Left ventricle myocardium superior (tissue), 1 donor: ENCODE measurements at places on chromosomes 2 and 18. TPM values are rescaled to one million over a fixed set of nuclear protein-coding genes. Genes with fewer than 3 reads are reported as not detected.

Gene CYP27A1
- 7.9 TPM for total RNA-seq

Gene TMEM17
- 1.4 TPM for total RNA-seq

Gene ZNF396
- 0.62 TPM for total RNA-seq

Gene DHRS9
- 0.74 TPM for total RNA-seq

Gene TXNDC2
- not detected for total RNA-seq

Gene TUBB8B
- not detected for total RNA-seq

Gene COX5B
- total RNA-seq, result 1,390 TPM

Gene NAPG
- 26.2 TPM for total RNA-seq

Gene ERMN
- total RNA-seq, result not detected

Gene KLF11
- 25.8 TPM for total RNA-seq

Gene MC5R
- total RNA-seq, result not detected

Gene CNOT11
- 37.4 TPM for total RNA-seq

Gene NT5C1B
- total RNA-seq, result not detected

Gene LRRC30
- not detected for total RNA-seq

Gene UGT1A5
- total RNA-seq, result not detected

Gene DSG1
- total RNA-seq, result 0.77 TPM

Gene NAGK
- total RNA-seq, result 47.8 TPM

Gene DTNA
- 140 TPM for total RNA-seq

Gene ARHGEF4
- total RNA-seq, result 3.8 TPM

Gene GALNT5
- 0.07 TPM for total RNA-seq

Gene ANTXR1
- 28.9 TPM for total RNA-seq

Gene UGT1A4
- not detected for total RNA-seq

Gene IL36G
- not detected for total RNA-seq

Gene PRSS56
- 0.15 TPM for total RNA-seq

Gene GKN1
- not detected for total RNA-seq

Gene PROKR1
- total RNA-seq, result not detected

Gene ZFP36L2
- total RNA-seq, result 55.0 TPM

Gene TUBA3E
- total RNA-seq, result 60.2 TPM

Gene CHRNA1
- not detected for total RNA-seq

Gene IL1RN
- total RNA-seq, result 0.57 TPM
